ENCODE measurements at places on chromosomes 7 and 10. TPM values are rescaled to one million over a fixed set of nuclear protein-coding genes. Genes with fewer than 3 reads are reported as not detected.

DNA sequence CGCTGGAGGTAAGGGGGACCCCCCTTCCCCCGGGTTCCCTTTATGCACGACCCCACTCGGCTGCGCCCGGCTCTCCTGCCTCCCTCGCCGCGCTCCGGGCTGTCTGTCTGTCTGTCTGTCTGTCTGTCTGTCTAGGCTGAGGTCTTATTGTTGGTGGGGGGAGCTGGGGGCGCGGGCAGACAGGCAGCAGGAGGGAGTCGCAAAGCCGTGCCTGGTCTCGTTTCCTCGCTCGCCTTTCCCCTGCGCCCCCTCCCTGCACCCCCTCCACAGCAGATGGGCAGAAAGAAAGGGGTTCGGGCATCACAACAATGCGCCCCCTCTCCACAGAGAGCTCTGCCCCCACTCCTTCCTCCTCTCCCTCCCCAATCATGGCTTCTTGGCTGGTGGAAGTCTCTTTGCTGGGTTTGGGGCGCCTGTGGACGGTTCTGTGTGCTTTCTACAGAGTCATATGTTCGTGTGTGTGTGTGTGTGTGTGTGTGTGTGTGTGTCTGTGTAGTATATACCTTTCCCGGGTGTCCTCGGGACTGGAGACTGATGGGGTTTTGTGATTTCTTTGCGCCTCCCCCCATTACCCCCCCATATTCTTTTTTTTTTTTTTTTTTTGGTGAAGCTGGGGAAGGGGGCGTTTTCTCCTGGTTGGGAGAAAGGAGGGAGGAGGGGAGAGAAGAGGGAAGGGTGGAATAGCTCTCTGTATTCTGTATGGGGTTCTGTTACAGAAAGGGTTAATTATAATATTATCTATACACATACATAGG is 1.9 kb downstream of the AUTS2 start:
- no peak overlapping the region for H3K27ac ChIP-seq
- no peaks in the 10 kb centered on the region for H3K36me3 ChIP-seq
- peak overlapping the region; percentile 91 for H3K4me3 ChIP-seq
- peak; percentile 36 for DNase-seq
- H3K27me3 ChIP-seq: peaks cover 19% of the 10 kb centered on the region

Gene SRRM3
- total RNA-seq: 0.89 TPM

Gene SPDYE9
- not detected for total RNA-seq

GRCh38 chr10:61986382-61986781 is 84.9 kb downstream of the ARID5B start:
- no peaks in the 10 kb centered on the region for H3K36me3 ChIP-seq
- H3K27ac ChIP-seq: no peak overlapping the region
- no peaks in the 10 kb centered on the region for H3K27me3 ChIP-seq
- H3K4me1 ChIP-seq: no peaks in the 10 kb centered on the region
- no peak overlapping the region for H3K4me3 ChIP-seq
- DNase-seq: no peak

GRCh38 chr7:158261362-158262235 is 326.0 kb downstream of the PTPRN2 start:
- no peaks in the 10 kb centered on the region for H3K27me3 ChIP-seq
- DNase-seq: no peak
- H3K4me1 ChIP-seq: no peaks in the 10 kb centered on the region
- no peak overlapping the region for H3K27ac ChIP-seq

GRCh38 chr10:105017691-105018090 is 376.6 kb downstream of the SORCS3 start:
- H3K4me1 ChIP-seq: no peaks in the 10 kb centered on the region
- H3K36me3 ChIP-seq: no peaks in the 10 kb centered on the region
- no peaks in the 10 kb centered on the region for H3K27me3 ChIP-seq
- DNase-seq: no peak

DNA sequence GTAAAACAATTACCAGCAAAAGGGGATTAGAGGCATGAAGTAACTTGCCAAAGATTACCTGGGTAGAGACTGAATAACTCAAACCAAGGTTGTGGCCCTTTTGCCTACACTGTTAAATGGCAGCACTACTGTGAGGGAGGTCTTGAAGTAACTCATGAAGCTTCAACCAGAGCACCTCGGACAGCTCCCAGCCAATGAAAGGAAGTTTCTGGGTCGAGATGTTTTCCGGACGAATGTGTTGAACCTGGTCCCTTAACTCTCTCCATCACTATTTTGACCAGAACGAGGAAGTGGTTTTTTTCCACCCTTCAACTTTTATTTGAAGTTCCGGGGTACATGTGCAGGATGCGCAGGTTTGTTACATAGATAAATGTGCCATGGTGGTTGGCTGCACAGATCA is 133.6 kb upstream of the PRKCQ start:
- H3K27me3 ChIP-seq: no peaks in the 10 kb centered on the region
- DNase-seq: peak; percentile 36
- H3K27ac ChIP-seq: no peak overlapping the region
- H3K4me1 ChIP-seq: no peaks in the 10 kb centered on the region

DNA sequence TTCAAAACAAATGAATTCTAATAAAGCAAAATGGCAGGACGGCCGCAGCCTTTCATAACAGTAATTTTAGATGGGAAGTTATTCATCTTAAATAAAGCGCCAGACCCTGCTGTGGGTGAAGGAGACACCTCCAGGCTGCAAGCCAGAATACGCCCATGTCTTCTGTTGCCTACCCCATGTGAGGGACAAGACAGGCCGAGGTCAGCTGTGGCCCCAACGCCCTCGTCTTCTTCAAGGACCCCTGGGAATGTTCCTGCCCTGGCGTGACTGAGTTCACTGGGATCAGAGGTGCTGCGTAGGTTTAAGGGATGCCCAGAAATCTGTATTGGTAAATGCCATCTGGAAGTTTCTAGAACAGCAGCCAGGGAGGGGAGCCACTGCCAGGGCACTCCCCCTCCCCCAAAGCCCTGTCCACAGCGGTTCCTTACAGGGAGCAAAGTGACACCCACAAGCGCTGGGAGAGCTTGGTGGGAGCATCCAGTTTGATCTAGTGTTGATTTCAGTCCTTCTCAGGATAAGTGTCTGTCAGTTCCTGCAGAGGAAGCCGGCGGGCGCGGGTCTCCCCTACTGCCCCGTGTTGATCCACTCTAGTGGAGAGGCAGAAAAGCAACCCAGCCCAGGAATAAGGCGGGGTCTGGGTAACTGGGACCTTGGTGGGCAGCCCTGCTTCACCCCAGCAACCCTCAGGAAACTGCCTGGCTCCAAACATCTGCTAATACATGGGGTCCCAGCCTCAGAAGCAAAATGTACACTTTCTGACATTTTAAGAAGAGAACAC is 20.6 kb downstream of the PAPOLB start:
- no peak overlapping the region for H3K4me3 ChIP-seq
- no peaks in the 10 kb centered on the region for H3K36me3 ChIP-seq
- H3K4me1 ChIP-seq: peaks cover 4% of the 10 kb centered on the region
- DNase-seq: no peak
- H3K27ac ChIP-seq: no peak overlapping the region
- no peaks in the 10 kb centered on the region for H3K27me3 ChIP-seq

- H3K27ac ChIP-seq: peak overlapping the region; percentile 30
- no peak overlapping the region for H3K4me3 ChIP-seq
- H3K36me3 ChIP-seq: no peaks in the 10 kb centered on the region
- DNase-seq: peak; percentile 71
Observed at GRCh38 chr7:152341039-152341913, 94.5 kb downstream of the KMT2C start.

DNA sequence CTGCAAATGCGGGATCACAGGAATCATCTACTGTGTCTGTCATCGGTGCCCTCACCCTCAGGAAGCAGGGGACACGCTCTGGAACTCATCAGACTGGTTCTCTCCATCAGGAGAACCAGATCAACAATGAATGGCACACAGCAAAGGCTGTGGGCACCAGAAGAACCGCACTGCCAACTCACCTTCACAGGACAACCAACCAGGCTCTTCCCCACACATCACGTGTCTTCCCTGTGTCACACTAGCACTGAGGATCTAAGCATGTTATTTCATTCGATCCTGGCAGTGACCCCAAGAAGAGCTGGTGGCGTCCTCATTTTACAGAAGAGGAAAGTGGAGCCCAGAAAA is 106.1 kb downstream of the TNS3 start:
- no peak overlapping the region for H3K4me3 ChIP-seq
- no peak overlapping the region for H3K27ac ChIP-seq
- H3K27me3 ChIP-seq: no peaks in the 10 kb centered on the region
- H3K36me3 ChIP-seq: no peaks in the 10 kb centered on the region
- H3K4me1 ChIP-seq: peaks cover 14% of the 10 kb centered on the region
- no peak for DNase-seq

Gene MYL10
- not detected for total RNA-seq

GRCh38 chr7:36514289-36515243 is 124.9 kb downstream of the ANLN start:
- H3K36me3 ChIP-seq: no peaks in the 10 kb centered on the region
- no peak for DNase-seq
- H3K4me3 ChIP-seq: no peak overlapping the region

- H3K27me3 ChIP-seq: no peaks in the 10 kb centered on the region
- no peaks in the 10 kb centered on the region for H3K36me3 ChIP-seq
- H3K4me1 ChIP-seq: no peaks in the 10 kb centered on the region
- DNase-seq: peak; percentile 82
- no peak overlapping the region for H3K27ac ChIP-seq
Observed at GRCh38 chr7:114988755-114989375, 67.0 kb downstream of the MDFIC start.

GRCh38 chr7:84159435-84159834 is 35.2 kb downstream of the SEMA3A start:
- H3K4me3 ChIP-seq: no peak overlapping the region

DNA sequence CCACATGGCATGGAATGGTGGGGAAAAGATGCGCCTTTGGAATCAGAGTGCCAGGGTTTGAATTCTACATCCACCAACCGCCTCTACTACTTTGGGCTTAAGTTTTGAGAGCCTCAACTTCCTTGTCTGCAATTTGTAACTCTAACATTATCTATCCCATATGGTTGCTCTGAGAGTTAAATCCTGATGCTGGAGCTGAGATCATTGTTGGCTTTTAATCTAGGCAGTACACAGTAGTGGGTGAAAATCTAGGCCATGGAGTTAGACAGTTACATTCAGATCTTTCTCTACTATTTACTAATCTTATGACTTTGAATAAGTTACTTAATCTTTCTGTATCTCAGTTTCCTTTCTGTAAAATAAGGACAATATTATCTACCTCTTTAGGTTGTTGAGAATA is 149.7 kb upstream of the AOAH start:
- no peak overlapping the region for H3K4me3 ChIP-seq
- no peaks in the 10 kb centered on the region for H3K36me3 ChIP-seq
- peaks cover 27% of the 10 kb centered on the region for H3K4me1 ChIP-seq
- H3K27me3 ChIP-seq: no peaks in the 10 kb centered on the region
- DNase-seq: no peak
- no peak overlapping the region for H3K27ac ChIP-seq

Gene PAX2
- total RNA-seq: not detected

GRCh38 chr7:139092090-139092796 is 17.3 kb downstream of the ZC3HAV1 start:
- H3K4me1 ChIP-seq: peaks cover 10% of the 10 kb centered on the region
- DNase-seq: no peak
- H3K4me3 ChIP-seq: no peak overlapping the region
- no peaks in the 10 kb centered on the region for H3K36me3 ChIP-seq

GRCh38 chr10:96446966-96447596 is 66.6 kb downstream of the TLL2 start:
- no peak for DNase-seq
- no peaks in the 10 kb centered on the region for H3K4me1 ChIP-seq
- H3K4me3 ChIP-seq: no peak overlapping the region
- no peaks in the 10 kb centered on the region for H3K27me3 ChIP-seq
- no peak overlapping the region for H3K27ac ChIP-seq

Gene OLAH
- not detected for total RNA-seq

- peaks cover 9% of the 10 kb centered on the region for H3K36me3 ChIP-seq
- peaks cover 12% of the 10 kb centered on the region for H3K4me1 ChIP-seq
- no peak overlapping the region for H3K4me3 ChIP-seq
- no peak overlapping the region for H3K27ac ChIP-seq
Observed at GRCh38 chr10:79285315-79286197, 61.7 kb upstream of the PPIF start.

- no peaks in the 10 kb centered on the region for H3K27me3 ChIP-seq
Observed at GRCh38 chr10:60818134-60818770, 40.0 kb downstream of the CDK1 start.

Gene CAMK2G
- 28.2 TPM for total RNA-seq

Gene EN2
- total RNA-seq: not detected

Gene OPALIN
- not detected for total RNA-seq

Gene NUP205
- 33.9 TPM for total RNA-seq

DNA sequence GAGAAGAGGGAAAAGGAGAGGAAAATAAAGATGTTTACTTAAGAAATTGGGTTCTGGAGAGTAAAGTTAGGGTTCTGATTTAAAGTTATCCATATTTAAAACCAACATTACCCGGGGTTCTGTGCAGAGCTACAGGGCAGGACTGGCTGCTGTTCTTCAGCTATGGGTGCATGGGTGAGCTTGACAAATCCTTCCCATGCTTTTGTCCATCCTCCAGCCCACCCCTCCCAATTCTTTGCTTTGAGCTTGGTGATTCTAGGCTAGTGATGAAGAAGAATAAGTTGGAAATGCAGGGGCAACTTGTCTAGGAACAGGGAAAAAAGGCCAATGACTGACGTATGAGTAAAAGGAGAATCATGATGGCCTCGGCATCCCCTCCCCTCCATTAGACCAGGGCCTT is 636.0 kb downstream of the LRMDA start:
- H3K27ac ChIP-seq: no peak overlapping the region
- H3K4me1 ChIP-seq: peaks cover 4% of the 10 kb centered on the region
- DNase-seq: no peak
- H3K36me3 ChIP-seq: no peaks in the 10 kb centered on the region
- no peaks in the 10 kb centered on the region for H3K27me3 ChIP-seq

GRCh38 chr7:28222636-28223035 is 42.0 kb upstream of the JAZF1 start:
- no peak for DNase-seq
- no peaks in the 10 kb centered on the region for H3K36me3 ChIP-seq
- H3K27me3 ChIP-seq: no peaks in the 10 kb centered on the region
- H3K27ac ChIP-seq: no peak overlapping the region

Gene NPSR1
- not detected for total RNA-seq

- H3K36me3 ChIP-seq: peaks cover 4% of the 10 kb centered on the region
- H3K27ac ChIP-seq: no peak overlapping the region
- peak; percentile 73 for DNase-seq
- no peak overlapping the region for H3K4me3 ChIP-seq
- H3K4me1 ChIP-seq: peaks cover under 1% of the 10 kb centered on the region
Observed at GRCh38 chr7:107961405-107961804, 41.6 kb downstream of the LAMB1 start.

Measured in cardiac muscle cell (in vitro differentiated cells and primary cell).